ENCODE measurements at places on chromosomes 2 and 18.
A peak's percentile ranks its signal among the peaks of the same experiment; 100 is the strongest.

- no peak for DNase-seq
Measured at GRCh38 chr2:26179446-26179913, 6.6 kb downstream of the GAREM2 start.

GRCh38 chr2:101961338-101962191 lies 30.2 kb upstream of the IL1R2 start:
- no peak for DNase-seq

- DNase-seq, result no peak
Measured at GRCh38 chr2:72026819-72027425, 120.7 kb downstream of the CYP26B1 start.

- no peak for DNase-seq
Measured at GRCh38 chr2:152055366-152056108, 43.3 kb downstream of the CACNB4 start.

DNA sequence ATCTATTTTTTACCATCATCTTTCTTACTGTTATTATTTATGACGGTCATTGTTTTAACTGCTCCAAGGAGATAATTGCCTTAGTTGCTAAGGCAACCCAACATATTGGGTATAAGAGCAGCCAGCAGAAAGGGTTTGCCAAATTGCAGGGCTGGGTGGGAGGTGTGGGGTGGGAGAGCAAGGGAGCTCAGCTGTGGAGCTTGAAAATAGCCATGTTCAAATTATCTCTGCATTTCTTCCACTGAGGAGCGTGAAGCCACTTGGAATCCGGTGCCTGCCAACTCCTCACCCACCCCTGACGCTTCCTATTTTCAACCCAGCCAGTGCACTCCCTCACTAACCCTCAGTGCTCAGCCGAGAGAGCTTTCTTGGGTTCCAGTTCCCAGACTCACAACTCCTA lies 60.8 kb downstream of the SETBP1 start:
- no peak for DNase-seq

DNA sequence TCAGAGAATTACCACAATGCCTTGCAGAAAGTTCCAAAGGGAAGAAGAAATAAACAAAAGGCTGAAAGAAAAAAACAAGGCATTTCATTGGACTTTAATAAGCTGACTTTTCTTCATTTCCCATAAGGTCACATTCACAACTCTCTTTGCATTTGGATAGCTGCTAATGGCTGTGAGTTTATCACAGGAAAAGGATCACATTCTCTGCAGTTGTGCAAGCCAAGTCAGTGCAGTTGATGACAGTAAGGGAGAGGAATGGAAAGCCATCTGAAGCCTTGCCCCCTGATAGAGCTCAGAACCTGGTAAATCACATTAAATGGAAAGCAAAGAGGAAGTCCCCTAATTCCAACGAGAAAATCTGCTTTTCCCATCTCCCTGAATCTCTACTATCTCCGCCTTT lies 950.6 kb downstream of the CNTNAP5 start:
- DNase-seq, result no peak

- no peak for DNase-seq
Measured at GRCh38 chr2:8437228-8437948, 244.5 kb upstream of the ID2 start.

- no peak for DNase-seq
Measured at GRCh38 chr2:2913601-2914120, 464.0 kb downstream of the EIPR1 start.

GRCh38 chr18:49677081-49677480 lies 115.2 kb downstream of the LIPG start:
- no peak for DNase-seq

DNA sequence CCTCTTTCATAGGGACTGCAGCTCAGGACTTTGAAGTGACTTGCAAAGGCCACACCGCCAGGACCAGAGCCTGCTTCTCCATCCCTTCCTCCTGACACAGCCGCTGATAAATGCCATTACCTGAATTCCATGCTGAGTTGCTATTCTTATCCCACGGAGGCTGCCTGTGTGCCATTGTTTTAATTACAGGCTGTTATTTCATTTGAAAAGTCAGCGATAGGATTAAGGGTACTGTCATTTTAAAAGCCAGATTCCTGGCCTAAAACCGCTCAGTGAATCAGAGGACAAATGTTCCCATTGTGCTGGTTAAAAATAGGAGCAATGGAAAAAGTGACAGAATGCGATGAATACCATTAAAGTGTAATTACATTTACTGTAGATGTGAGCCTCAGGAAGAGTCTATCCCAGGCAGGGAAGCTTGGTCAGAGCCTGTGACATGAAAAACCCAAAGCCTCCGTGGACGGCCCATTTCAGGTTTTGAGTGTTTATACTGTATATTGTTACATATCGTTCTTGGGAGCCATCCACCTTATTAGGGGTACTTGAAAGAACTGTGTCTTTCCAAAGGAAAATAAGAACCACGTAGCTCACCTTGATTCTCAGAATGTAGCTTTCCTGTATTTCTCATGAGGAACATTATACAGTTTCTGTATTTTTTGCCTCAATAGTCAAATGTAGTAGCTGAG lies 41.3 kb downstream of the PDCL3 start:
- no peak for DNase-seq

GRCh38 chr2:156779416-156780120 lies 343.4 kb downstream of the GPD2 start:
- DNase-seq, result no peak

DNA sequence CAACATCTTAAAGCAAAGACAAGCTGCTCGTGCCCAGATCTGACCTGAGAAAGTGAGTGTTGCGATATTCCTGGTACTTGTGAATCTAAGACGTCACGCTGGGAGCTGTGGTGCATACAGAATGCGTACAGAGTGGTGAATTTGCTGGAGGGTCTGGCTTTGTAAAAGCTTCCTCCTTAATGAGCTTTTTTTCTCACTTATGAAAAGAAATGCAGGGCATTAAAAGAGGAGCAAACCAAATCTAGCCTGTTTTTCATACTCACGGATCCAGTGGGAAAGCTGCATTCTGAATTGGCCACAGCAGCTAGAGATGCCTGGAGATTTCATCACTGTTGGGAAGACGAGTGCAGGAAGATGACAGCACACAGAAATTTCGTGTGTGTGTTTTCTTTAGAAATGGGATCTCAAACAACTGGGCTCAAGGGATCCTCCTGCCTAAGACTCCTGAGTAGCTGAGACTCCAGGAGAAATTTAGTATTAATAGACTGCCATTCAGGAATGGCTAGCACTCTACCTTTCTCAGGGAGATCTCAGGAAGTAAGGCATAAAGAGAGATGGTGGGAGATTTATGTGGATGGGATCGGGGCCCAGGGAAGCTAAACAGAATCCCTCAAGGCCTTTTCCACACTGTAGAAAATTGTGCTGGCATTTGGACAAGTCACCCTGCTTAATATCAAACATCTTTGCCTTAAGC lies 181.3 kb downstream of the ALPK2 start:
- DNase-seq, result no peak

GRCh38 chr2:187429989-187430388 lies 18.1 kb downstream of the CALCRL start:
- DNase-seq, result no peak

- no peak for DNase-seq
Measured at GRCh38 chr2:100580367-100581276, 17.8 kb downstream of the PDCL3 start.

DNA sequence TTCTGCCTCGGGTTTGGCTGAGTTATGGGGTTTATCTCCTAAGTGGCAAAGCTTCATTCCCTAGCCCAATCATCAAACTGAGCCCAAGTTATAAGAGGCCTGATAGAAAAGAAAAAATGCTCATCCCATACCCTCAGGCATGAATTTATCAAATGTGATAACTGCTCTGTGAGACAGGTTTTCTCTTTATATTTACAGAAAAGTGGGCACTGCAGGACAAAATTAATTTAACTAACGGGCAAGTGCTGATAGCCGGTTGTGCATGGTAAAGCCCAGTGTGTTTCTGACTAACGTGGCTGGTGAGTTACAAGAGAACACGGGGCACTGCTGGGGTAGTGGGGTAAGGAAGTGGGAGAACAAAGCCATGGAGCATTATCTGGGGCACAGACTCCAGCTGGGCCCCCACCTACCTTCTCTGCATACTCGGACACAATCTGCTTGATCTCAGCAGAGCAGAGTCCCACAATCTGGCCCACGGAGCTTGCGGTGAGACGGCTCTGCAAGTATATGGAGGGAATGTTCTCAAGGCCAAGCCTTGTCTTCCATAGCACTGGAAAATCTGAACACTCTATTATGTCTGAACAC lies 40.3 kb downstream of the CCDC93 start:
- DNase-seq, result no peak

- DNase-seq, result no peak
Measured at GRCh38 chr2:97617911-97618310, 28.0 kb upstream of the COX5B start.

DNA sequence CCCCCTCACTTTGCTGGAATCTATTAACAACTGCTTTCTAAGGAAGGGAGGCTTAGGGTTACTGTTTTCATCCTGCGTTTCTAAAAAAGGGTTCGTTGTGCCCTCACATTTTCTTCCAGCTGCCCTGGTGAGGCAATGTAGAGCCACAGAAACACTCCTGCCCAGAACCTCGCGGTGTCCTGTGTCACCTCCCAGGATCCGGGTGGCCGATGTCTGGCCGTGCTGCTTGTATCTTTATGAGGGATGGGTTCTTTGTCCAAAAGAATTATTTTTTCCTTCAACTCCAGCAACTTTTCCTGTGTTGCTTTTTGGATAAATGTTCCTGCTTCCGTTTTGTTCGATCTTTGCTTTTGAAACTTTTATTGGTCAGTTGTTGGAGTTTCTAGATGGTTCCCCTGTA lies 291.8 kb upstream of the HS6ST1 start:
- DNase-seq, result no peak

- no peak for DNase-seq
Measured at GRCh38 chr2:171547720-171548119, 25.4 kb downstream of the CYBRD1 start.

DNA sequence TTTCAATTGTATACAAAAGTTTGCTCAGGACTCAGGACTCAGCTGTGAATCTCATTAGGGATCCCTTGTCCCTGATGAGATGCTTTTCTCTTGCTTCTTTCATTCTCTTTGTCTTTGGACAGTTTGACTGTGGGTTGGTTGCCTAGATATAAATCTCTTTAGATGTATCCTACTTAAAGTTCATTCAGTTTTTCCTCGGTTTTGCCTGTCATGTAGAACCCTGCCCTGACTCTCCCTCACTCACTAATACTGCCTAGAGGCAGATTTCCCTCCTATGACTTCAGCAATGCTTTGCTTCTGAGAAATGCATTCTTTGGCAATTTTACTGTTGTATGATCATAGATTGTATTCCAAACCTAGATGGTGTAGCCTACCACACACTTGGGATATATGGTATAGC lies 421.4 kb upstream of the TCF4 start:
- DNase-seq, result no peak

DNA sequence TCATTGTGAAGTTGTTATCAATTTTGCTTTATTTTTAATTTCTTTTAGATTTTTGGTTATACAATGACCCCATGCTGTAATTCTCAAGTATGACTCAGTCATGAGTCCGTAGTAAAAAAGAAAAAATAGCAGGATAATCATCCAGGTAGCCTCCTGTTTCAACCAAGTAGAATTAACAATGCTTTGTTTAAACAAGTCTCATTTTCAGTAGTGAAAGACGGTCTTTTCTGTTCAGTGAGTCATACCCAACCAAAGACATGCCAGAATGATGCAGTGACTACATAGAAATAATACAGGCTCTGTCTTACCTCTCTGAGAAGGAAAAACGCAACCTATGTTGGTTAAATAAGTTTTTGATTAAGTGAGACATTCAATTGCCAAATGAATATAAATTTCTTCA lies 67.8 kb upstream of the DSC1 start:
- no peak for DNase-seq

DNA sequence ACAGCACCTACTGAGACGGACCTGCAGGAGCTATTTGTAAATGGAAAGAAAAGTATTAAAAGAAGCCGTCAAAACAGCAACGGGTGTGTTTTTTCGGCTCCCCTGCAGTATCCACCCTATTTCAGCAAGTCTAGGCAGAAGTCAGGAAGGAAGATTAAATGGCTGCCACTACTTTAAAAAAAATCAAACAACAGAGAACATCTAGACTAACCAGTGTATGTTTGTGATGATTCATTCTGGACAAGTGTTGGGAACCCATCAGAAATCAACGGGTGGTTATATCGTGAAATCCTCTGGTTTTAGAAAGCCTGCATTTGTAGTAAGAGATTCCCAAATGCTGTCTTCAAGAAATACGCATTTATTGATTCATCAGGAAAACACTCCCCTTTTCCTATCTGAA lies 9.0 kb downstream of the PMAIP1 start:
- no peak for DNase-seq

GRCh38 chr18:59208602-59209125 lies 11.3 kb upstream of the GRP start:
- no peak for DNase-seq

DNA sequence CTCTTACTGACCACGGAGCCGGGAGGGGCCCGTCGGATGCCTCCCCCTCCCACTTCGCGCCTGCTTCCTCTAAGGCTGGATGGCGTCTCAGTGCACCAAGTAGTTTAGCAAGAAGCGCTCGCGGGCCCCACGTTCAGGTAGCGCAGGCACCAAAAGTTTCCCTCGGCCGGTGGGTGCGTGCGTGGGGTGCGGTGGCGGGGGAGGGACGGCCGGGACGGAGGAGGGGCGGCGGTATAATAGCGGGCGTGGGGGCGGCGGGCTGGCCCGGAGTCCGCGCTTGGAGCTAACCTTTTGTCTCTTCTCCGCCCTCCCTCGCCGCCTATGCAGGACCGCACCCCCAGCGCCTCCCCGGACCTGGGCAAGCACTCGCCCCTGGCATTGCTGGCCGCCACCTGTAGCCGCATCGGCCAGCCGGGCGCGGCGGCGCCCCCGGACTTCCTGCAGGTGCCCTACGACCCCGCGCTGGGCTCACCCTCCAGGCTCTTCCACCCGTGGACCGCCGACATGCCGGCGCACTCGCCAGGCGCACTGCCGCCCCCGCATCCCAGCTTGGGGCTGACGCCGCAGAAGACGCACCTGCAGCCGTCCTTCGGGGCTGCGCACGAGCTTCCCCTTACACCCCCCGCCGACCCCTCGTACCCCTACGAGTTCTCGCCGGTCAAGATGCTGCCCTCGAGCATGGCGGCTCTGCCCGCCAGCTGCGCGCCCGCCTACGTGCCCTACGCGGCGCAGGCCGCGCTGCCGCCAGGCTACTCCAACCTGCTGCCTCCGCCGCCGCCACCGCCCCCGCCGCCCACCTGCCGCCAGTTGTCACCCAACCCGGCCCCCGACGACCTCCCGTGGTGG lies 1.0 kb downstream of the SP5 start:
- DNase-seq, result no peak

DNA sequence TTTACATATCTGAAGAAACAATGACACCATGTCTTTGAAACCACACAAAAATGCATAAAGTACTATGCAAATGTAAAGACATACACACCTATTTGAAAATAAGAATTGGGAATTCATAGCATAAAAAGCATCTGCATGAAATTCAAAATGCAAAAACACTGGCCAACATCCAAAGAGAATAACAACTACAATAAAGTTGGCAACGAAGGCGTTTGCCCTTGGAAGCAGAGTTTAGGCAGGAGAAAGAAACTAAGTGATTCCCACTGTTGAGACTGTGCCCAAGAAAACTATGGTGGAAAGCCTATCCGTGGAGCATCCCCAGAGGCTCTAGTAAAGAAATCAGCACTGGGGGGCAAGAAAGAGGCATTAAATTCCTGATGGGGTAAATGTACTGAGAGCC lies 292.8 kb downstream of the RIT2 start:
- no peak for DNase-seq

- DNase-seq, result no peak
Measured at GRCh38 chr18:31979714-31980113, 36.8 kb upstream of the TRAPPC8 start.

- peak; percentile 22 for DNase-seq
Measured at GRCh38 chr2:96554293-96555145, 18.0 kb downstream of the ARID5A start.
